CD8-positive, alpha-beta memory T cell (primary cell): ENCODE measurements at places on chromosomes 7 and 10.

GRCh38 chr7:121339082-121339481, 10.3 kb downstream of the WNT16 start:
- no peak for DNase-seq

- no peak for DNase-seq
These were observed 217.5 kb downstream of the POLR1F start for GRCh38 chr7:19491371-19491770.

DNA sequence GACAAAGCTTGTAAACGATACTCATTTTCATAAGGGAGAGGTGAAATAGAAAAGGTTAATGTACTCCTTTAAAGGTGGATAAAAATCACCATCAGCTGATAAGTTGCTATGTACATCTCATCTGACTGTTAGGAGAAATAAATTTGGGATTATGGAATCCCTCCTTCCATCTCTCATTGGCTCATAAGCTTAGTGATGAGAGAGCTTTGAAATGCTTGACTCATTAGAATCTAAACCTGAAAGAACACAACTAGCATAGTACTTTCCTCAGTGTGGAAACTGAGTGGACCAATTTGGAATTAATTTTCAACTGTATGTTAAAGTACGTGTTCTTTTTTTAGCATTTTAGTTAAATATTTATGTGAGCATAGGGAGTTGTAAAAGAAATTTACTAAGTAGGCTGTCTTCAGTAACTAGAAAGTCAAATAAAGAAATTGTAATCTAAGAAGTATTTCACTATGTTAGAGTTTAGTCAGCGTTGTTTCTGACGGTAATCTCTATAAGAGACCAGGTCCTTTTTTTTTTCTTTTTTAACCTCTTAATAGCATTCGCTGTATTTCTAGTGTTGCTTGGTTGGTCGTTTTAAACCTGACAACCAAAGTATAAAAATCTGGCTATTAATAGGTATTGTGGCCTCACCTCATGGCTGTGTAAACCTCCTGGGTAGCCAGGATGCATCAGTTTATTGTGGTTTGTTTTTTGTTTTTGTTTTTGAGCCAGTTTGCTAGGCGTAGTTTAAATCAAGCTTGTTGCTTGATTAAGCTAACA, 34.4 kb downstream of the FHIP2A start:
- no peak for DNase-seq

GRCh38 chr7:85114342-85114741, 72.5 kb downstream of the SEMA3D start:
- no peak for DNase-seq

DNA sequence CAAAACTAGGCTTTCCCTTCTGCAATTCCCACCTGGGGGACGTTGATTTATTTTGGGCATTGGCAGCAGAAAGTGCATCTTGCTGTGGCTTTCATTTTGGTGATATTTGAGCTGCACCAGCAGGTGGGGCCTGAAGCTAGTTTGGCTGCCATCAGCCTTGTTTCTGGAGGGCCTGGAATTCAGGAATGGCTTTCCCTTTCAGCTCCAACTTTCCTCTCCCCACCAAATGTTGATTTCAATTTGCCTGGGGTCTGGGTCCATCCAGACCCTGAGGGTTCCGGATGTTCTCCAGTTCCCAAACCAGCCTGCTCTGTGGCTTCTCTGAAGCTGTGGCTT, 640.4 kb downstream of the TYW1 start:
- DNase-seq = no peak
